ENCODE measurements at places on chromosomes 7 and 10.

GRCh38 chr10:43900571-43900970, 251.9 kb upstream of the ZNF32 start:
- DNase-seq, result no peak

- DNase-seq, result peak; percentile 7
Measured at GRCh38 chr10:78411716-78412115, 378.1 kb downstream of the RPS24 start.

- no peak for DNase-seq
Measured at GRCh38 chr10:18456984-18457383, 194.4 kb downstream of the NSUN6 start.

- no peak for DNase-seq
Measured at GRCh38 chr10:99984211-99985034, 25.3 kb downstream of the DNMBP start.

- no peak for DNase-seq
Measured at GRCh38 chr7:40232242-40232893, 97.6 kb downstream of the SUGCT start.

DNA sequence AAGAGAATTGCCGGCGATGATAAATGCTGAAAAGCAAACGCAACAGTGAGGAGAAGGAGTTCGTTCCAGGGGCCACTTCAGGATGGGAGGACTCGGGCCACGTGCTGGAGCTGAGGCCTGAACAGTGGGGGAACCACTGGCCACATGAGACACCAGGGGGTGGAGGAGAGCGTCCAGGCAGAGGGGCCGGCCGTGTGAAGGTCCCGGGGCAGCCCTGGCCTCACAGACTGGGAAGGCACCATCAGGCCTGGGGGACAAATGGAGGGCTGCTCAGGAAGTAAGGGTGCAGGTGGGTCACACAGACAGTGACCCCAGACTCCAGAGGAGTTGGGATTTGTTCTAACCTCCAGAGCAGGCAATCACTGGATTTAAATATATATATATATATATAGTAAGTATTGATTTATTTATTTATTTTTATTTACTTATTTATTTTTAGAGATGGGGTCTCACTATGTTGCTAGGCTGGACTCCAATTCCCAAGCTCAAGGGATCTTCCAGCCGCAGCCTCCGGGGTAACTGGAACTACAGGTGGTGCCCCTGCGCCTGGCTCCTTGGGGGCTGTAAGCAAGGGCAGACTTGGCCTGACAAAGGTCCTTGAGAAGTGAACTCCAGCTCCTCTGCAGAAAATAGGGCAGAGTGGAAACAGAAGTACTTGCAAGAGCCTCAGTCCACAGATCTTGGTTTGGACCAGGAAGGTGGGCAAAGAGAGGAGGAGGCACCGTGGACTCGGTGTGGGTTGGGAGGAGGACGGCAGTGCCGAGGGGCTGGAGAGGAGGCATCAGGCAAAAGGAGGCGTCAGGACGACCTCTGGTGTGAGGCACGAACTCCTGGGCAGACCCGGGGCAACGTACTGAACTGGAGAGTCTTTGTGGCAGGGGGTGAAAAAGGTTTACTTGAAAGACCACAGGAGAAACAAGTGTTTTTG, 57.3 kb downstream of the TCERG1L start:
- no peak for DNase-seq

- DNase-seq, result no peak
Measured at GRCh38 chr7:55441774-55442522, 76.8 kb downstream of the LANCL2 start.

- no peak for DNase-seq
Measured at GRCh38 chr7:30467271-30467670, 11.3 kb downstream of the NOD1 start.

GRCh38 chr7:155797262-155798250, 14.7 kb downstream of the SHH start:
- DNase-seq, result no peak

Data from islet precursor cell (in vitro differentiated cells).